ENCODE measurements at places on chromosomes 1 and 21. TPM values are rescaled to one million over a fixed set of nuclear protein-coding genes. Genes with fewer than 3 reads are reported as not detected.

CCT3 gene
- total RNA-seq, result 229 TPM

DIPK1A gene
- 5.8 TPM for total RNA-seq

KCNJ15 gene
- 1.5 TPM for total RNA-seq

PDZK1 gene
- total RNA-seq, result not detected

GABPB2 gene
- total RNA-seq, result 14.1 TPM

RGS8 gene
- not detected for total RNA-seq

GBP1 gene
- total RNA-seq, result 79.2 TPM

MATN1 gene
- total RNA-seq, result 0.66 TPM

SEMA4A gene
- 10.5 TPM for total RNA-seq

TFF3 gene
- total RNA-seq, result not detected

HPDL gene
- total RNA-seq, result 19.8 TPM

FAM229A gene
- total RNA-seq, result 9.7 TPM

Measured in activated naive CD4-positive, alpha-beta T cell treated with anti-CD3 and anti-CD28 coated beads, Interleukin-2, amount 50 U/mL, for 72 hours (primary cell).